AG08396 (cell line): ENCODE measurements at places on chromosomes 7 and 10.

GRCh38 chr10:110376767-110377160 is 72.0 kb upstream of the SMNDC1 start:
- no peak for DNase-seq

- no peak for DNase-seq
Observed at GRCh38 chr10:49296382-49296781, 2.6 kb upstream of the C10orf71 start.

DNA sequence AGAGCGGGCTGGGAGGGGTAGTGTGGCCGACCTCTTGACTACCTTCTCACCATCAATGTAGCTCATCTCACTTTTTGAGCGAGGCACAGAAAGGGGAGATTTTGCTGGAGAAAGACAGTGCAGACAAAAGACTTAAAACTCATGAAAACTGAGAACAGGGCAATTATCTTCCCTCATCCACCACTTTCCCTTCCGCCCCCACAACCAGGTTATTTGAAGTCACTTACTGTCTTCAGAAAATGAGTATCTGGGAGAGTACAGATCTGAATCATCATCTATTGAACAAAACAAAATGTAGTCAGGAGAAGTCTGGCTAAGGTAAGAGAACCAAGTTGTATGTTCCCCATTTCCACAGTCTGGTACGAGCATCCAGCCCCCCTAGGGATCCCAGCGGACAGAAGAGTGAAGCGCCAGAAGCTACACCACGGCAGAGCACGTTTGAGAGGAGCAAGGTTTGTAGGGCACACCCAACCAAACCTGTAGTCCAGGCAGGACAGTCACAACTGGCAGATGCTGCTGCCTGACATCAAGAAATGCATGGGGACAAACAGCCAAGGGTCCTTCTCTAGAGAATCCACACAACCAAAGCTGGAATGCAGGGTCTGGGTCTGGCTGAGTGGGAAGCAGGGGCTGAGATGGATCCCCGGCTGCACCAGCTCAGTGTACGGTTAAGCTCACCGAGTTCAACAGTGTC is 93.4 kb upstream of the PDLIM1 start:
- no peak for DNase-seq

GRCh38 chr7:95925971-95926370 is 153.6 kb downstream of the DYNC1I1 start:
- no peak for DNase-seq

DNA sequence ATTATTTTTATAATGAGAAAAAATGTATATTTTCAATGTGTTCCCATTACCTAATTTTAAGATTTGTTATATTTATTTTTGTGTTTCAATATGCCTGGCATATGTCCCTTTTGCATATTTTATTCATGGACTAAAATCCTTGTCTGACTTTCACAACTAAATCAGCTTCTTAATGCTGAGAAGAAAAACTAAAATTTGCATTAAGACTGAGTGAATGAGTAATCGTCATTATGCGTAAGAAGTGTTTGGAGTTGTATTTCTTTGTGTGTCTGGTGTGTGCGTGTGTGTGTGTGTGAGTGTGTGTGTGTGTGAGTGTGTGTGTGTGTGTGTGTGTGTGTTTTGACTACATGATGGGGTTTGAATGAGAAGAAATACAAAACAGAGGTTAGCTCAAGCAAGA is 201.7 kb upstream of the SP8 start:
- no peak for DNase-seq

GRCh38 chr10:123573236-123574108 is 92.7 kb upstream of the GPR26 start:
- peak; percentile 27 for DNase-seq

GRCh38 chr10:114552050-114552449 is 106.0 kb downstream of the ABLIM1 start:
- no peak for DNase-seq

DNA sequence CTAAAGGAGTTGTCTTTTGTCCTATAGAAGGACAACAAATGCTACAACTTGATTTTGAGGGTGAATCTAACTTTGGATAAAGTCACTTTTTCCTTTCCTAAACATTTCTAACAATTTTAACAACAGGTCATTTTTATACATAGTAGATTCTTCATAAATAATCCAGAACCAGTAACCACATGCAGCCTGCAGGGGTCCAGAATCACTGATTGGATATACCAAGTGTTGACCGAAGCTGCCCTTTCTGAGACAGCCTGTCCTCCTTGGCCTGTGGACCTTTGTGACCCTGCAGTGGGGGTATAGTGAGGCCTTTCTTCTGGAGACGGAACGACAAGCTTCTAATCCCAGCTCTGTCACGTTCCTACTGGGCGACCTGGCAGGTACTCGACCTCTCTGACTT is 34.8 kb upstream of the LAMB4 start:
- DNase-seq = no peak

GRCh38 chr10:45371560-45371959 is 2.5 kb upstream of the ALOX5 start:
- no peak for DNase-seq

DNA sequence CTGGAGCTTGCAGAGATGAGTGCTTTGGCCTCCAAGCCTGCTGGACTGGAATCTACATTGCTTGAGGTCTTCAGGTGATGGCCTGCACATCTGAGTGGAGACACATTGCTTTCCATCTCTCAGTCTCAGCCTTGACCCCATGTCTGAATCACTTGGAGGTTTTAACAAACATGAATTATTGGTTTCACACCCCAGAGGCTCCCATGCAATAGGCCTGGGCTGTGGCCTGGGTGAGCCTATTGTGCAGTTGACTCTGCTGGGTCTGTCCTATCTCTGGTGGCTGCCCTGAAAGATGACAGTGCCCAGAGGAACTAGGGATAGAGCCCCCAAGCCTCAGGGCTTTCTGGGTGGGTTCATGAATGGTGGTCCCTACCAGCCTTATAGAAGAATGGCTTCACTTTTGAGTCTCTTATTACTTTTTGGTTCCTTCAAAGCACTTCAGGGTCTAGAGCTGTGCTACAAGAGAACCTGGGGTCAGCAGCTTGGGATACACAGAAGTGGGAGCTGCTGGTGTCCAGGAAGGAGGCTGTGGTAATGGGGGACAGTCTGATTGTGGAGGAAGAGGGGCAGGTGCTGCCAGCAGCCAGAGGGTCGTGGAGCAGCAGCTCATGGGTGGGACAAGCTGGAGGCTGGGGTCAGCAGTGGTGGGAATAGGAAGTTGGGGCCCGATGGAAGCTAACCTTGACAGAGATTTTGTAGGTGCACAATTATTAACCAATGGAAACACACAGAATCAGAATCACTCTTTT is 5.5 kb downstream of the RAMP3 start:
- DNase-seq = no peak

DNA sequence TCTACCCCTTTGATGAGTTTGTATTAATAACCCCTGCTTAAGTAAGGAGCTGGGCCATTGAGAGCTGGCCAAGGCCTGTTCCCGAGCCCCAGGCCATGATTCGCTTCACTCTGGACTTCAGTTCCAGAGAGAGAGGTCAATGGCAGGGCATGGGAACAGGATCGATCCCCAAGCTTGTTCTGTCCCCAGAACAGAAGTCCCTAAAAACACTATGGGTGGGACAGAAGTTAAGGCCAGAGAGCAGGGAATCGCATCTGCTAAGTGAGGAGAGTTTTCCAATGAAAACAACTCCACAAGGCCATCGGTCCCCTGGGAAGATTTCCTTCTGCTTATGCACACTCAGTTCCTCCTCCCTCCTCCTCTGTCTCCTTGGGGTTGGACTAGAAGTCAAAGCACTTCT is 159.6 kb downstream of the LSM5 start:
- no peak for DNase-seq

GRCh38 chr7:45579391-45579801 is 5.2 kb downstream of the ADCY1 start:
- DNase-seq = no peak

DNA sequence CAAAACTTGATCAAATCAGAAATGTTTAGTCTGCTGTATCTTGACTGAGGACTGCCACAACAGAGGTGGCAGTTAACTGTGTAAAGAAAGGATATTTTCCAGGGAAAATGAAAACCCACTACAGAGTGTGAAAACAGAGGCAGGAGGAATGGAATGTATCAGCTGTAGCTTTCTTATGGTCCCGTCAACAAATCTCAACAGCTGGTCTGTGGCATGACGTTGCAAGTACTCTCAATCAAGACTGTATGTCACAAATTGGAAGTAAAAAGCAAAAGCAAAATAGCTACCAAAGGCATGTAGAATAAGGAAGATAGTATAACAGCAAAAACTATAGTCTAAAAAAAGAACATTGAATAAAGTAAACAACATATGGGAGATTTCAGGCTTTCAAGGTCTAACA is 123.5 kb downstream of the KMT2C start:
- DNase-seq = no peak

GRCh38 chr7:153951316-153951715 is 100.9 kb upstream of the DPP6 start:
- no peak for DNase-seq
